Lung microvascular endothelial cell (primary cell): ENCODE measurements at places on chromosomes 6 and 20. TPM values are rescaled to one million over a fixed set of nuclear protein-coding genes. Genes with fewer than 3 reads are reported as not detected.

SLC17A2 gene
- total RNA-seq, result not detected in 2 replicates

SPATS1 gene
- total RNA-seq, result not detected in 2 replicates

TMEM217 gene
- total RNA-seq, result 7.4 and 8.5 TPM in 2 replicates

SLC22A1 gene
- not detected in 2 replicates for total RNA-seq

BCAS1 gene
- total RNA-seq, result not detected in 2 replicates

PHF20 gene
- total RNA-seq, result 17.9 and 20.6 TPM in 2 replicates

ACTR5 gene
- 4.1 and 4.8 TPM in 2 replicates for total RNA-seq

DEFB119 gene
- total RNA-seq, result not detected in 2 replicates

DLK2 gene
- 0.22 and 1.2 TPM in 2 replicates for total RNA-seq

DNA sequence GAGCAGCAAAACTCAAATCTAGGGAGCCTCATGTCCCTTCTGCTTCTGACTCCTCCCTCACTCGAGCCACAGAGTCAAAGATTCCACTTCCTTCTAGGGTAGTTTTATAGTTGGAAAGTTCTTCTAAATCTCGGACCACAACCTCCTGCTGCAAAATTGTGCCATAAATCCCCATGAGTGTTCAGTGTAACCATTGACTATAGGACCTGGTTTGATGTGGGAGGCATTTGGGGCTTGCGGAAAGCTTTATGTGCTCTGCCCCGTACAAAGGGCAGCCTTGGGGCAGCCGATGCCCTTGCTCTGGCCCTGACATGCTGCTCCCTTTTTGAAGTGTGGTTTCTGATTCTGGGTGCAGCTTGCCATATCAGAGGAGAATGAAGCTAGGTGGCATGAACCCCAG lies 43.6 kb upstream of the IER3 start:
- DNase-seq, result no peak

DNA sequence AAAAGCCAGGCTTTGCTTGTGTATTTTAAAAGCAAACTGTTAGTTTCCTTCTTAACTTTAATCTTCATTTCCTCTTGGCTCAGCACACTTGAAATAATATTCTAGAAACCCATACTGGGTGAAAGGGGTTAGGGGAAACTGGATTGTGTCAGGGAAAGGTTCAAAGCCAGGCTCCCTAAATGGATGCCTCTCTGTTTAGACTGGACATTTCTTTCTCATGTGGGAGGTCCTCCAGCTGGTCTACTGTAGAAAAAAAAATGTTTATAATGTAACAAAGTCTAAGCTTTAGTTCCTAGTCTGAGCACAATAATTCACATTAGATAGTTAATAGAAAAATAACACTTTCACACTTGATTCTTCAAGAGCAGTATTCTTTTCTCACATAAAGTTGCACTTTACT lies 89.0 kb upstream of the AKIRIN2 start:
- peak; percentile 15 for DNase-seq

DNA sequence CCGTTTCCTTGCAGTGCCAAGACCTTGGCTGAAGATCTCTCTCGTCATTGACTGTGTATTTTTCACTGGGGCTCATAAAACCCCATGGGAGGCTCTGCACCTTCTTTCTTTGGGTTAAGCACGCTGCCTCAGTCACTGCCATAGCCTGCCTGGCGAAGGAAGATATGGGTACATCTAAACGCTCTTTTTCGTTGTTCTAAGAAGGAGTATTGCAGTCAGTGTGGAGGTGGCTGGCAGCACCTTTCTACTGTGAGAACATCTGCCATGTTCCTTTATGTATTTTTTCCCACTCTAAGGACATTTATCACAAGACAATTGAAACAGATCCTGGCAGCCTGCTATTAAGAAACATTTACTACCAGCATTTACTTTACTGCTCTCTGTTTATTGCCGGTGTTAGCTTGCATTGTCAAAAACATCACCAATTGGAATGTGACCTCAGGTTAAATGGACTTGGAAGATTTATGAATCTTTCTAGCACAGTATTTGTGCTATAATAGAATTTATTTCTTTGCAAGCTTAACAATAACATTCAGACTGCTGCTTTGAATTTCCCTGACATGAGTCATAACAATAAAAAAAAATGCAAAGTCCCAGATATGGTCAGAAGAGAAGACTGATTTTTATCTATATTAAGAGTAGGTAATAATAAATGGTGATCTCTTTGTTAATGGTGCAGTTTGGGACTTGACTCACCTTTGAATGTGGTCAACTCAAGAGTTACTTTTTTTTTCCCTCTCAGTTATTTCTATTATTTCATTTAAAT lies 62.2 kb upstream of the CLDN20 start:
- peak; percentile 94 for DNase-seq

GRCh38 chr6:146910611-146911010 lies 293.6 kb upstream of the STXBP5 start:
- DNase-seq, result no peak

- peak; percentile 55 for DNase-seq
Measured at GRCh38 chr6:157045831-157046454, 268.8 kb downstream of the ARID1B start.

- DNase-seq, result no peak
Measured at GRCh38 chr6:77561768-77562314, 91.0 kb upstream of the MEI4 start.

DNA sequence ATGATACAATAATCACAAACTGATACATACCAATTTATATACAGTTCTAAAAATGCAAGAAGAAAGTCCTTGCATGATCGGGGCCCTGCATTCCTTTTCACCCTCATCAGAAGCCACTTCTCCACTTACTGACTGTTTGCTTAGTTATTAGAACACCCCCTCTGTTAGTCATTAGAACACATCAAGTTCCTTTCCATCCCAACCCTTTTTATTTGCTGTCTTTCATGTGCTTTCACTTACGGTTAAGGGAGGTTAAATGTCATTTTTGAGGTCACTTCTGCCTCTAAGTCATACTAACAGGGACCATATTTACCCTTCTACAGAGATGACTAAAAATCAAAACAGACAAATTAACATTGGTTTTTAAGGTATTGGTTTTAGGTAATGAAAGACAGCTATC lies 149.1 kb downstream of the LMBRD1 start:
- no peak for DNase-seq

GRCh38 chr6:108446629-108447150 lies 114.0 kb upstream of the FOXO3 start:
- peak; percentile 21 for DNase-seq

GRCh38 chr6:68008445-68008844 lies 626.6 kb upstream of the ADGRB3 start:
- DNase-seq, result peak; percentile 56

GRCh38 chr6:142013287-142013686 lies 119.4 kb upstream of the GJE1 start:
- peak; percentile 88 for DNase-seq

DNA sequence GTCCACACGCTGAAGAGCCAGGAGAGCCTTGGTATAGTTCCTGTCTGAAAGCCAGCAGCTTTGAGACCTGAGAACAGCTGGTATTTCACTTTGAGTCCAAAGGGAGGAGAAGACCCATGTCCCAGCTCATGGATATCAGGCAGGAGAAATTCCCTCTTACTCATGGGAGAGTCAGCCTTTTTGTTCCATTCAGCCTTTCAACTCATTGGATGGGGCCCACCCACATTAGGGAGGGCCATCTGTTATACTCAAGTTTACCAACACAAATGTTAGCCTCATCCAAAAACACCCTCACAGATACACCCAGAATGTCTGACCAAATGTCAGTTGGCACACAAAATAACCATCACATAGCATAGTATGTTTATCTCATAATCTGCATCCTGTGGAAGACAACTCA lies 80.1 kb downstream of the GMDS start:
- no peak for DNase-seq

GRCh38 chr20:62392077-62392418 lies 5.1 kb downstream of the RPS21 start:
- DNase-seq, result no peak

DNA sequence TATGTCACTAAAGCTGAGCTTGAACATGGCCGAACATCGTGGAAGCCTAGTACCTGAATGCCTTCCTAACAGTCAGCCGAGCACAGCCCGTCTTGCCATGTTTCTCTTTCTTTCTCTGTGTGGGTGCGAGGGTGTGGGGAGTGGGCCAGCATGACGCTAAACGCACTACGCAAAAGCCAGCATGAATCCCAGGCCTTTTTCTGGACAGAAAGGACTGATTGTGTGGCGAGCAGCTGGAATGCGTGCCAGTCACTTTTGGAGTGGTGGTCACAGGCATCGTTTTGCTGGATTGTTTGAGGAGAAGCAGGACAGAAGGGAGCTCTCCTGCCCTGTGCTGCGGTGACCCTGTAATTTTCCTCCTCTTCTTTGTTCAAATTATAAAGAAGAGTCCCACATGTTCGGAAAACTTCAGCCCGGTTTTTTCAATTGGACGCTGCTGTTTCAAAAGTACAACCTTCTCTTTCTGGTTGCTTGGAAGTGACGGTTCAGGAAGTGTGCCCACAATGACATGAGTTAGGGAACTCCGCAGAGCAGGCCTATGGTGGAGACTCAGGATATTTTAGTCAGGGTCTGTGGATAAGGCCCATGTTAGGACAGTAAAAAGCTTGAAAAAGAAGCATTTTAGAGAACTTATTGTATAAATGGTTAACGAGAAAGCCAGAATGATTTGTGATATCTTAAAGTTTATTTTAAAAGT lies 54.3 kb downstream of the PDE7B start:
- no peak for DNase-seq

DNA sequence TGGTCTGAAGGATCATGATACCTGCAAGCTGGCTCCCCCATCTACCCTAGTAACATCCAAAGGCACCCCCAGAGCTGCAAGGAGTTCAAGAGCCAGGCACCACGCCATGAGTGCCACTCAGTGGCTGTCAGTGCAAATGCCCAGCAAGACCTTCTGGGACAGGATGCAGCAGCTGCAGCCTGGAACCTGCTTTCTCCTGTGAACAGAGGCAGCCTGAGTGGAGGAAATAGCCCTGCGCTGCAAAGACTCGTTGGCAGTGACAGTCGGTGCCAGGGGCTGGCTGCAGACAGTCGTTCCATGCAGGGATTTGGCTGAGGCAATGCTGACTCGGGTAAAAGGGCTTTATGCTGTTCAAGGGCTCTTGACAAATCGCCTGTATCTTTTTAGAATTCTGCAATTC lies 15.7 kb upstream of the SSTR4 start:
- no peak for DNase-seq

DNA sequence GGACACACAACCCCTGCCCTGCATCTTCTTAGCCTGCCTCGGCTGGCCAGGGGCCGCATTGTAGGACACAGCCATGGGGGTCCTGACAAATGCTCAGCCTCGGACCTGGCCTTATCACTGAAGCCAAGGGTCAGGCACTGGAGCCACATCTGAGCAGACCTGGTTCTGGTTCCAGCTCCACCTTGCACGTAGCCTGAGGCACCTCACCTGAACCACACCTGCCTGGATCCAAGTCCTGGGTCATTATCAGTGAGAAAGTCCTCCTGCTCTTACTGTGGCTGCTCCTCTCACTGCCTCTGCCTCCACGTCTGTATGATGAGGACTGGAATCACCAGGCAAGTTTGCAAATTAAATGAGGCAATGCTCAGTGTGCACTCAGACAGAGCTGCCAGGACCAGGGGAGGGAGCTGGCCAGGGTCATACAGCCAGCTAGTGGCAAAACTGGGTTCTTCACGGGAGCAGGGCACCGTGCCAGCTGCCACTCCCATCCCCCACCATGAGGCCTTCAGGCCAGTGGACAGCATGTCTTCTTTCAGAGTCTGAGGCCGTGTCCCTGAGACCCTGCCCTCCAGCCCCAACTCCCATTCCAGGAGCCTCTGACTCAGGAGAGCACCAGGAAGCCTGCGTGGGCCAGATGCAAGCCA lies 40.2 kb downstream of the MRPL14 start:
- DNase-seq, result peak; percentile 27

DNA sequence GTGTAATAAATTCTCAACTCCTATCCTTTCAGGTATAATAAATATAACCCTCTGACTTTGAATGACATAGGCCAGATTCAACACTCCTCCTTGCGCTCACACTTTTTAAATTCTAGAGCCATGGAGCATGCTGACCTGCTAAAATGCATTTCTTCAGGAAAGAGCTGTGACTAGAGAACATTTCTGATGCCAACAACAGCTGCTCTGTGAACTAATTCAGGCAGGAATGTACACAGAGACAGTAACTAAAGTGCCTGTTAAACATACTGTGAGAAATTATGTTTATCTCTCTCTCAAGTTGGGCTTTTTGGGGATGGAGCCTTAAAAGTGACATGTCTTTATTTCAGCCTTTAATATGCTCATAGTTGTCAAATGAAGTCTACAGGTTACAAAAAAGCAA lies 8.3 kb downstream of the NHSL1 start:
- no peak for DNase-seq

- DNase-seq, result no peak
Measured at GRCh38 chr6:8279041-8279805, 156.1 kb downstream of the SLC35B3 start.

GRCh38 chr6:133169901-133170300 lies 71.3 kb upstream of the EYA4 start:
- no peak for DNase-seq

DNA sequence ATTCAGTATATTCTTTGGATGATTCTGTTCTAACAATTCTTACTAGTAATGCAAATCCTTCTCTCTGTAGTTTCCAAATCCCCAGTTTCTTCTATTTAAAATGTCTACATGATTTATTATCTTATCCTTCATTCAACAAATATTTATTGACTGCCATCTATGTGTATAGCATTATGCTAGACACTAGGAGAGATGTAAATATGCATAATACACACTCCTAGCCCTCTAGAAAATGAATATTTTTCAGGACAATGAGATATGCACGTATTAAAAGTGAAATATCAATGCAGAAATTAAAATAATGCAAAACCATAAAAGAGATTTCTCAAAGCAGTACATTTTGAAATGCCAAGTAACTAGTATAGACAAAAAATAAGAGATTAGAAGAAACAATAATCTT lies 293.5 kb upstream of the CNR1 start:
- DNase-seq, result no peak

GRCh38 chr6:37103169-37104039 lies 66.5 kb upstream of the PIM1 start:
- peak; percentile 20 for DNase-seq

DNA sequence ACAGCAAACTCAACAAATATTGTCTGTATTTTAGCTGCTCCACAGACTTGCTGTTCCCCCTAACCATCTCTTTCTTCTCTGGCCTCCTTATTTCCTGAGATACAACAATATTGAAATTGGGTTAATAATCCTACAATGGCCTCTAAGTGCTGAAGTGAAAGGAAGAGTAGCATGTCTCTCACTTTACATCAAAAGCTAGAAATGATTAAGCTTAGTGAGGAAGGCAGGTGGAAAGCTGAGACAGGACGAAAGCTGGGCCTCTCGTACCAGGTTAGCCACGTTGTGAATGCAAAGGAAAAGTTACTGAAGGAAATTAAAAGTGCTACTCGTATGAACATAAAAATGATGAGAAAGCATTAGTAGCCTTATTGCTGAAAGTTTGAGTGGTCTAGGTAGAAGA lies 63.8 kb downstream of the ELOVL5 start:
- DNase-seq, result no peak

- DNase-seq, result no peak
Measured at GRCh38 chr6:6635869-6636268, 47.3 kb downstream of the LY86 start.

DNA sequence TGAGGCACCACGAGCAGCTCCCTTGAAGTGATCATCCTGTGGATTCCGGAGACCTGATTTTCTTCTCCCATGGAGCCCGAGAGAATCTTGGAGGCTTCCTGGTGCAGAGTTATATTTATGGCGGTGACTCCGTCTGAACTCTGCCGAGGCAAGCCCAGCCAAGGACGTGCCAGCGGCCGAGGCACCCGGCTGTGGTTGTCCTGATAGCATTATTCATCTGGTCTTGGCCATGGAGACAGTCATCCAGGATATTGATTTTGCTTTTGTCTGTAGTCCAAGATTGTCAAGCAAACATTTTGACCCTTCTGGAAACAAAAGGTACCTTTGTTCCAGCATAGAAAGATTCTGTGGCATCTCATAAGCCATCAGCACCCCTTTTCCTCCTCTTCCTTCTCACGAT lies 163.3 kb downstream of the SCML4 start:
- DNase-seq, result no peak

- DNase-seq, result no peak
Measured at GRCh38 chr20:33874129-33874528, 63.0 kb downstream of the CHMP4B start.
